ENCODE measurements at places on chromosomes 7 and 10.

DNA sequence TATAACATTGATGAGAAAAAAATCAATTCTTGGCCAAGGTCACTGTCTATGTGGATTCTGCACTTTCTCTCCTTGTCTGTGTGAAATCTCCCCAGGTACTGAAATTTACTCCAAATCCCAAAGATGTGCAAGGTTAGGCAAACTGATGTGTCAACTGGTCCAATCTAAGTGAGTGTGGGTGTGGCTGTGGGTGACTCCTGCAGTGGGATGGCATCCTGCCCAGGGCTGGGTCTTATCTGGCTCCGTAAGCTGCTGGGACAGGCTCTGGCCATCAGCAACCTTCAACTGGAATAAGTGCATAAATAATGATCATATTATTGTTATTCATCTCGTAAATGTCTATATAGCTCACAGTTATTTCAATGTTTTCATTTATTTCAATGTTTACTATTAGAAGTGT lies 79.3 kb downstream of the JCAD start:
- H3K27me3 ChIP-seq, result no peaks in the 10 kb centered on the region
- no peak overlapping the region for H3K27ac ChIP-seq
- H3K4me3 ChIP-seq, result no peak overlapping the region
- H3K4me1 ChIP-seq, result no peaks in the 10 kb centered on the region
- no peaks in the 10 kb centered on the region for H3K36me3 ChIP-seq
- no peak for DNase-seq

DNA sequence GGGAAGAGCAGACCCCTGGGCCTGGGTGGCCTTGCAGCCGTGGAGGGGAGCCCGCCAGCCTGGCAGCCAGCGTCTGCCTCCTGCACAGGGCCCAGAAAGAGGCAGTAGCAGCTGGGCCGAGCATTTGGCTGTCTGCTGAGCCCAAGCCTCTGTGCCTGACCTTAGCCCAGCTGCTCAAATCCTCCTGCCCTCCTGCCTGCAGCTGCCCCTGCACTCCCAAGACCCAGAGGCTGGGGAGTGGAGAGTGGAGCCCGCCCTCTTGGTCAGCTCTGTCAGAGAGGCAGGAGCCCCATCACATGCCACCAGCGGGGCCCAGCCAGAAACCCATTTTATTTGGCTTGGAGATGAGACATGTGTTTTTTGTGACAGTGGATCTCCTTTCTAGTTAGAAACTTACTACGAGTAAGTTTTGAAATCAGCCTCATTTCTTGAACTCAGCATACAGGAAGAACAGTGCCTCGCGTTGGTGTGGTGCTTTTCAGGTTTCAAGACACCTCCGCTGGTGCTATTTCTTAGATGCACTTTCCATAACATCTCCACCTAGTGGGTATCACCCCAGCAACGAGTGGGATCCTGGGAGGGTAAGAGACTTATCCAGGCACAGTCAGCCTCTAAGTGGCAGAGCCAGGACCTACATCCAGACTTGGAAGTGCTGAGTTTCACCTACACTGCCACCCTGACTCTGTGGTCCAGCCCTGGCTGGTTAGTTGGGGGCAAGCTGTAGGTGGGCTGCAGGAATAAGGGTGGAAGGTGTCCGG lies 477.1 kb downstream of the RPS24 start:
- H3K4me1 ChIP-seq, result no peaks in the 10 kb centered on the region
- no peaks in the 10 kb centered on the region for H3K36me3 ChIP-seq
- DNase-seq, result no peak
- H3K4me3 ChIP-seq, result no peak overlapping the region
- no peaks in the 10 kb centered on the region for H3K27me3 ChIP-seq
- H3K27ac ChIP-seq, result no peak overlapping the region

- DNase-seq, result no peak
- H3K27ac ChIP-seq, result no peak overlapping the region
- no peaks in the 10 kb centered on the region for H3K36me3 ChIP-seq
These were observed 36.3 kb downstream of the ASB13 start for GRCh38 chr10:5630112-5630436.

GRCh38 chr10:77029777-77030717 lies 607.6 kb downstream of the KCNMA1 start:
- no peak for DNase-seq
- no peaks in the 10 kb centered on the region for H3K36me3 ChIP-seq
- no peaks in the 10 kb centered on the region for H3K27me3 ChIP-seq
- H3K4me3 ChIP-seq, result no peak overlapping the region

GRCh38 chr7:1052031-1052818 lies 7.9 kb downstream of the GPR146 start:
- no peak overlapping the region for H3K27ac ChIP-seq
- H3K36me3 ChIP-seq, result no peaks in the 10 kb centered on the region
- H3K27me3 ChIP-seq, result no peaks in the 10 kb centered on the region
- H3K4me3 ChIP-seq, result no peak overlapping the region
- DNase-seq, result no peak
- no peaks in the 10 kb centered on the region for H3K4me1 ChIP-seq

- no peak overlapping the region for H3K4me3 ChIP-seq
- no peaks in the 10 kb centered on the region for H3K4me1 ChIP-seq
- no peak overlapping the region for H3K27ac ChIP-seq
- no peaks in the 10 kb centered on the region for H3K36me3 ChIP-seq
- H3K27me3 ChIP-seq, result no peaks in the 10 kb centered on the region
These were observed 1115.3 kb downstream of the SORCS3 start for GRCh38 chr10:105756386-105756785.

GRCh38 chr10:92087750-92088395 lies 164.3 kb downstream of the BTAF1 start:
- H3K36me3 ChIP-seq, result no peaks in the 10 kb centered on the region
- no peaks in the 10 kb centered on the region for H3K27me3 ChIP-seq
- H3K4me3 ChIP-seq, result no peak overlapping the region
- no peaks in the 10 kb centered on the region for H3K4me1 ChIP-seq
- no peak overlapping the region for H3K27ac ChIP-seq

- no peak overlapping the region for H3K27ac ChIP-seq
- H3K4me1 ChIP-seq, result no peaks in the 10 kb centered on the region
- peaks cover 25% of the 10 kb centered on the region for H3K27me3 ChIP-seq
- H3K36me3 ChIP-seq, result no peaks in the 10 kb centered on the region
These were observed 38.5 kb upstream of the PSMG3 start for GRCh38 chr7:1608318-1608717.

- no peaks in the 10 kb centered on the region for H3K36me3 ChIP-seq
- H3K4me3 ChIP-seq, result no peak overlapping the region
- no peak overlapping the region for H3K27ac ChIP-seq
- H3K4me1 ChIP-seq, result no peaks in the 10 kb centered on the region
- no peak for DNase-seq
These were observed 89.0 kb upstream of the PRPS1L1 start for GRCh38 chr7:18116661-18117060.

DNA sequence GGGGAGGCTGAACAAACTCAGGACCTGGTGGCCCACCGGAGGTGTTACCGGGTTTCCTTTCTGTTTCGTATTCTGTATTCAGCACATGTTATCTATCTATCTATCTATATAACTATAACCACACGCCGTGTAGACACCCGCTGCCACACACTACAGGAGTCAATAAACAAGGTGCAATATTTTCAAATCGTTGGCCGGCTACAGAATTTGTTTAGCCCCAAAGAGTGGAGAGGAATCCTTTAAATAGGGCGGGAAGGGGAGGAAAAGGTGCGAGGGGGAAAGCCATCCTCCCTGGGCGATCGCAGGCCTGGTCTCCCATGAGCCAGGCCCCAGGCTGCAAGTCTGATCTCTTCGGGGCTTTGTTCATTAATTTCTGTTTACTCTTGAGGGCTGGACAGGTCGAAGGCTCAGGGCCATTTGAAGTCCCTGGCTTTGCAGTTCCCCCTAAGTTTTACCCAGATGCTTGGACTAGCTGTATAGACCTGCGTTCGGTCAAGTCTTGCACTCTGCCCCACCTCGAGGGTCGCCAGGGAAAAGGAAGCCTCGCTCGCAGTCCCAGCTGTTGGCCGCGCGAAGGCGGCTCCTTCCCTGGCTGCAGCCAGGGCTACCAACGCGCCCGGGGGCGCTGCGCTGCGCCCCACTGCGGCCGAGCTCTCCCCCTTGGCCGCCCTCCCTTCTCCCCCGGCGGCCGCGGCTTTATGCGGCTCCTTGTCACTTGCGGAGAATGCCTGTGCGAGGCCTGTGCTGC lies 3.8 kb downstream of the NKX2-3 start:
- H3K4me1 ChIP-seq, result no peaks in the 10 kb centered on the region
- DNase-seq, result no peak

DNA sequence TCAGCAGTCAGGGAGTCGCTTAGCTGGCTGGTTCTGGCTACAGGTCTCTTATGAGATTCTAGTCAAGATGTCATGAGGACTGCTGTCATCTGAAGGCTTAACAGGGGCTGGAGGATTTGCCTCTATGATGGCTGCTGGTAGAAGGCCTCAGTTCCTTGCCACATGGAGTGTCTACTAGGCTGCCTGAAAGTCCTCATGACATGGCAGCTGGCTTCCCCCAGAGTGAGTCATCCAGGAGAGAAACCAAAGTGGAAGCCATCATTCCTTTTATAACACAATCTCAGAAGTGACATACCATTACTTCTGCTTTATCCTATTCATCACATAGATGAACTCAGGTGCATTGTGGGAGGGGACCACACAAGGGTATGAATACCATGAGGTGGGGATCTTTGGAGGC lies 75.1 kb downstream of the EXOC6 start:
- H3K4me1 ChIP-seq, result no peaks in the 10 kb centered on the region
- DNase-seq, result no peak
- no peaks in the 10 kb centered on the region for H3K36me3 ChIP-seq

DNA sequence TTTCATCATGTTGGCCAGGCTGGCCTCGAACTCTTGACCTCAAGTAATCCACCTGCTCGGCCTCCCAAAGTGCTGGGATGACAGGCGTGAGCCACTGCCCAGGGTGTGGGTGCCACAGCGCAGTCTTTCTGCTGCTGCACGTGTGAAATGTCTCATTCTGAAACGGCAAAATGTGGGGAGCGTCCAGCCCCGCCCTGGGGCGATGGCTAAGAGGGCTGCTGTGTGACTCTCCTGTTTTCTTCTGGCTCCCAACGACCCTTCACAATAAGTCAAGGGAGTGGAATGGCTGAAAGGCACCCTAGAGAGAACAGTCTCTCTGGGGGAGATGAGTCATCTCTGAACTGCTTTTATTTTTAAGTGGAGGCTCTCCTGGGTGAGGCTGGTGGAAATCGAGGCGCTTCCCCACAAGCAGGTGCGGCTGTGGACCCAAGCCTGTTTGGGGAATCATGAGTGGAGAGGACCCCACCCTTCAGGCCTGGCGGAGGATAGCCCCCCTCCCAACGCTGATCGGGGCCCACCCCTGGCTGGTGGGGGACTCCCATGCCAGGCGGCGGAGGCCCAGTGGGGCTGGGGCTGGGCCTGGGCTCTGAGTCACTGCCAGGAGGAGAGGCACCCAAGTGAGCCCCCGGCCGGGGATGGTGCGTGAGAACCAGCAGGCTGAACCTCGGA lies 18.0 kb downstream of the ADAP1 start:
- no peak overlapping the region for H3K27ac ChIP-seq
- H3K4me1 ChIP-seq, result no peaks in the 10 kb centered on the region
- peak; percentile 66 for DNase-seq

DNA sequence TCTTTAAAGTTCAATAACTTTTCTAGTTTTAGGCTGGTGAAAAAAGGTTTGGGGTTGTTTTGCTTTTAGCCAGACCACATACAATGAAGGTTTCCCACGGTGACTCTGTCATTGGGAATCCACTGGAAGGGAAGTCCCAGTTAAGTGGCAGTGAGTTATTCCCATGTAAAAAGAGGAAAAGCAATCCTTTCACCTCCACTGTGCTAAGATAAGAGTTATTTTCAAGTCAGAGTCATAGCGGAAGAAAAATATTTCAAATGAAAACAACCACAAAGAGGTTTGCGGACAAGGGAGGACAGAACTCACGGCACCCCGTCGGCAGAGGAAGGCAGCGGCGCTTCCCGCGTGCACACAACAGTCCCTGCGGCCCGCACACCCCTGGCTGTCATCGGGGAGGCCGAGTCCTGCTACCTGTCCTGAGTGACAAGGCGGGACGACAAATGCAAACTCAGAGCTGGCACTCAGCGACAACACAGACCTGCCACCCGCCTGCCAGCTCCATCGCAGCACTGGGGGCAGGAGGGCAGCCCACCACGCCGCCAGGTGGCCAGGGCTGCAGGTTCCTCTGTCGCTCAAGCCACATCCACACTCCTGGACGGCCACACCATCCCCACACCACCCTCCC lies 9.3 kb upstream of the PAPOLB start:
- peak; percentile 51 for DNase-seq
- no peak overlapping the region for H3K4me3 ChIP-seq
- H3K27ac ChIP-seq, result no peak overlapping the region

GRCh38 chr10:75034131-75034512 lies 77.3 kb upstream of the SAMD8 start:
- DNase-seq, result no peak
- H3K27me3 ChIP-seq, result no peaks in the 10 kb centered on the region
- no peaks in the 10 kb centered on the region for H3K36me3 ChIP-seq
- H3K4me3 ChIP-seq, result no peak overlapping the region

- H3K4me3 ChIP-seq, result no peak overlapping the region
- no peaks in the 10 kb centered on the region for H3K27me3 ChIP-seq
- no peak overlapping the region for H3K27ac ChIP-seq
These were observed 499.0 kb downstream of the TCERG1L start for GRCh38 chr10:130812381-130813148.

GRCh38 chr7:27839099-27839498 lies 99.1 kb downstream of the TAX1BP1 start:
- H3K4me1 ChIP-seq, result no peaks in the 10 kb centered on the region
- DNase-seq, result no peak
- H3K36me3 ChIP-seq, result 0 out of 2 replicates have a peak, but pooled peaks cover 3% of the 10 kb centered on the region

GRCh38 chr10:12597788-12598765 lies 248.7 kb downstream of the CAMK1D start:
- no peaks in the 10 kb centered on the region for H3K36me3 ChIP-seq
- no peaks in the 10 kb centered on the region for H3K4me1 ChIP-seq
- no peak overlapping the region for H3K4me3 ChIP-seq
- DNase-seq, result no peak
- H3K27ac ChIP-seq, result no peak overlapping the region

DNA sequence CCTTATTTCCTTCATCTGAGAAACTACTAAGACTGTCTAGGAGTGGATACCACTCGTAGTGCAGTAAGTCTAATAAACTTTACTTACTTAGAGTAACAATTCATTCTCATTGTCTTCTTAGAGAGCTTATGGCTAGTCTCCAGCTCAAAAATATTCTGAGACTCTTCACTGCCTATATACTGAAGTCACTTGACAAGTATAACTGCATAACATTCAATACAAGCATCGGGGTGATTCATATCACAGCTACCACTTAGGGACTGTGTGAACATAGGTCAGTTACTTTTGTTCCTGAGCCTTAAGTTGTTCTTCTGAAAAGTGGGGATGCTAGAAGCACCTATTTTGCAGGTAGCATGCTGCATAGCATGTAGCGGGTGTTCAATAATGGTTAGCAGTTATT lies 111.0 kb downstream of the HTR7 start:
- no peak overlapping the region for H3K27ac ChIP-seq
- H3K36me3 ChIP-seq, result no peaks in the 10 kb centered on the region
- H3K4me3 ChIP-seq, result no peak overlapping the region
- DNase-seq, result no peak
- no peaks in the 10 kb centered on the region for H3K27me3 ChIP-seq

GRCh38 chr10:86964061-86964846 lies 4.0 kb upstream of the ADIRF start:
- H3K4me1 ChIP-seq, result peaks cover 24% of the 10 kb centered on the region
- H3K27ac ChIP-seq, result no peak overlapping the region
- no peaks in the 10 kb centered on the region for H3K36me3 ChIP-seq
- H3K4me3 ChIP-seq, result no peak overlapping the region
- no peak for DNase-seq

Measured in RWPE2 (cell line).